CD4-positive, alpha-beta memory T cell (primary cell): ENCODE measurements at places on chromosomes 12 and 14.

- no peaks in the 10 kb centered on the region for H3K36me3 ChIP-seq
- no peak overlapping the region for H3K4me3 ChIP-seq
- H3K27ac ChIP-seq = no peak overlapping the region
- no peaks in the 10 kb centered on the region for H3K4me1 ChIP-seq
- no peak for DNase-seq
These were observed 156.6 kb downstream of the TSPAN9 start for GRCh38 chr12:3233797-3234196.

DNA sequence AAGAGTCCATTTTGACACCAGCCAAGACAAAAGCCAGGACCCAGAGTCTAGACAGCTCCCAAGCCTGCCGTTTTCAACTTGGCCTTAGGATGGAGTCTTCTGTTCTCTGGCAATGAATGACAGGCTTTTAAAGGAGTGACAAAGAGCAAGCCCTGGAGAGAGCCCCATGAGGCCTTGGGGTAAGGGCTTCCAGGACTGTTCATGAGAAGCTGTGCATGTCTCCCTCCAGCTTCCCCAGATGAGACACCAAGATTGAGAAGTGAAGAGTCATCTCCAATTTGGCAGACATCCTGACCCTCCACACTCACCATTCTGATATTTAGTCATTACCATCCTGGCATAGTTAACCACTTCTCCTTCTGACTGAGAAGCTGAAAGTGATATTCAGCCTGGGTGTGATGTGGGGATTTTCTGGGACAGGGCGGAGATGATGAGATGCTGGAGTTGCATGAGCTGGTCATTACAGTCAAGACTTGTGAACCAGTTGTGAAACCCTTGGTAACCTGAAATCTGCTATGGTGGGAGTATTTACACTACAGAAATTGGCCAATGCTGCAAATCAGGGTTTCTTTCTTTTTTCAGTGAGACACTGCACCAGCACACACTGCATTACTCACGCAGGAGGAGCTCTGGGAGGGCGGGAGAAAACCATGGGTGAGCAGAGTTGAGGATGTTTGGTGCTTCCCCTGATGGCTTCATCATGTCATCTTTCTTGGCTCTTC is 77.8 kb downstream of the VCPKMT start:
- no peaks in the 10 kb centered on the region for H3K27me3 ChIP-seq
- no peak for DNase-seq
- H3K4me3 ChIP-seq = no peak overlapping the region
- no peaks in the 10 kb centered on the region for H3K36me3 ChIP-seq
- H3K4me1 ChIP-seq = peaks cover 59% of the 10 kb centered on the region

DNA sequence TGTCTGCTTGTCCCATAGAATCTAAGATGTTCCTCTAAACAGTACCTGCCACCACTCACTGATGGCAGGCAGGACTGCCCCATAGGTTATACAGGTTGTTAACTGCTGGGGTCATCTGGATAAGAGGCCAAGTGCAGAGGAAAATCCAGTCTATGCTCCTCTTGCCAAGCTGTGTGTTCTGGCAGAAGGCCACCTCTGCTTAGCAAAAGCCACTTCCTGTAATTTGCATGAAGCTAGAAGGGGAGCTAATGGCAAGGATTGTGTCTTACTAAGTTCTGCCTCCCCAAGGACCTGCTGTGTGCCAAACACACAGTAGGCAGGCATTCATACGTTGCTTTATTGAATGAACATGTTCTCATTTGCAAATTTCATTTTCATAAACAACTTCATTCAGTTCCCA is 445.4 kb downstream of the BCL11B start:
- no peaks in the 10 kb centered on the region for H3K36me3 ChIP-seq
- no peak overlapping the region for H3K27ac ChIP-seq
- no peaks in the 10 kb centered on the region for H3K27me3 ChIP-seq
- H3K4me3 ChIP-seq = no peak overlapping the region

GRCh38 chr12:108297895-108298760 is 41.0 kb downstream of the CMKLR1 start:
- no peaks in the 10 kb centered on the region for H3K36me3 ChIP-seq
- peaks cover 63% of the 10 kb centered on the region for H3K4me1 ChIP-seq
- no peaks in the 10 kb centered on the region for H3K27me3 ChIP-seq
- H3K27ac ChIP-seq = no peak overlapping the region
- no peak overlapping the region for H3K4me3 ChIP-seq
